T-cell (primary cell): ENCODE measurements at places on chromosomes 12 and 14.

DNA sequence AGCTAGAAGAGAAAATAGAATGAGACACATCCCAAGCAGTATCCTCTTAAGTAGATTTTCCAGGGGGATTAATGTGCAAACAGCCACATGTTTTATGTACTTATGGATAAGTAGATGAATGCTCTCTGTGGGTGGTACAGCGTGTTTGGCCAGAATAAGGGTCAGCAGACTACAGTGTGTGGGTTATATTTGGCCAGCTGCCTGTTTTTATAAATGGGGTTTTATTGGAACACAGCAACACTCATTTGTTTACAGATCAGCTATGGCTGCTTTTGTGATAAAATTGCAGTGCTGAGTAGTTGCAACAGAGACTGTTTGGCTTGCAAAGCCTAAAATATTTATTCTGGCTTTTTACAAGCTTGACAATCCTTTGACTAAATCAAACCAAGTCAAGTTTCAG is 780.2 kb upstream of the SEL1L start:
- DNase-seq, result no peak

- peak; percentile 55 for DNase-seq
Observed at GRCh38 chr14:99946652-99947489, 118.4 kb upstream of the EVL start.

DNA sequence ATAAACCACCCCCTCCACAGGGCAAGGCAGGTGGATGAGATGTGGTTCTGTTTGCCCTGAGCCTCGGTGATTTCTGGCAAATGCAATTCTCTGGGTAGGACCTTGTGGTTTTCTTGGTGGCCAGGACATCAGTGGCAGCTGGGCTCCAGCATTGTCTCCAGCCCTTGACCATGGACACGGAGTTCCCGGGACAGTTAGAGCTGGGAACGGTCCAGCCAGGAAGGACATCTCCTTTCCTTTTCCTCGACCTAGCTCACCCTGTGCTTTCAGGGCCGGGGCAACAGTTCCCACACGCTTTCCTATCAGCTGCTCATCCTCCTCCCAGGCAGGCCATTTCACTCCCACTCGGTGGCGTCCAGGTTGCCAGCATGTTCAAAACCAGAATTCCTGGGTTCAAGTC is 9.2 kb downstream of the SERPINA4 start:
- DNase-seq, result no peak

GRCh38 chr14:60317609-60318008 is 68.6 kb downstream of the PPM1A start:
- no peak for DNase-seq

DNA sequence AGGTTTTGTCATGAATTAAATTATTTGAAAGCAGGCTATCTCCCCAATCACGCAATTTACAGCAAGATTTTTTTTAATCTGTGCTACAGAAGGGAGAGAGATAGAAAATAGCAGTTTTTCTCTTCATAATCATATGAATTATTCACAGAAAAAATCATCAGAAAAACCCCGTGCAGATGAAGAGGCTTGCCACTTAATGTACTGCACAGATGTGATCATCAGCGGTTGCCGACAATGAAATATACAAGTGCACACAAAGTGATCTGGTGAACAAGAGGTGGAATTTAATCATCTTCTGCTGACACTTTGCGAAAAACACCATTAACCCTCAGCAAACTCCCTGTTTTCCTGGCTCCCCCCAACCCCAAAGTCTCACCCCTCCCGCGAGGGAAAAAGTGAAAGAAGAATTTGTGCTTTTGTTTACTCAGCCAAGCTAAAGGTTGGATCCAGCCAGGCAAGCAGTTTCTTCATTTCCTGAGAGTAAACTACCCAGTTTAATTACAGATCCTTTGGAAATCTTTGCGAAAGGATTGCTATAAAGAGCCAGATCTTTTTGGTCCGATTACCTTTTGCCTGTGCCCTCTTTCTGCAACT is 3.1 kb upstream of the LMO3 start:
- DNase-seq, result no peak
